ENCODE measurements at places on chromosomes 6 and 20. TPM values are rescaled to one million over a fixed set of nuclear protein-coding genes. Genes with fewer than 3 reads are reported as not detected.

DNA sequence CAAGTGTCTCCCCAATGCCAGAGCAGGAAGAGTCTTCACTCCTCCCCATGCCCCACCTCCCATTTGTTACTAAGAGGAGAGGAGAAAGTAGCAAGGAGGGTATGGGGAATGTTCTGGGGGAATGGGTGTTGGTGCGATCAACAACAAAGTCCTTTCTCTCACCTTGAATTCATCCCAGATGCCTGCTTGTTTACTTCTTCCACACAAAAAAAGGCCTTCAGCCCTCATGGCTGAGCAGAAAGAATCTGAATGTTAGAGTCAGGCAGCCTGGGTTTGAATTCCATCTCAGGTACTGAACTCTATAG lies 9.9 kb downstream of the MOG start:
- no peak for DNase-seq

GRCh38 chr6:18632670-18633410 lies 245.7 kb downstream of the RNF144B start:
- peak; percentile 32 for DNase-seq

Gene ZSCAN23
- 0.91 TPM for total RNA-seq

- DNase-seq = no peak
Measured at GRCh38 chr6:15555101-15556038, 107.5 kb downstream of the DTNBP1 start.

GRCh38 chr6:136338486-136338885 lies 48.8 kb upstream of the BCLAF1 start:
- no peak for DNase-seq

DNA sequence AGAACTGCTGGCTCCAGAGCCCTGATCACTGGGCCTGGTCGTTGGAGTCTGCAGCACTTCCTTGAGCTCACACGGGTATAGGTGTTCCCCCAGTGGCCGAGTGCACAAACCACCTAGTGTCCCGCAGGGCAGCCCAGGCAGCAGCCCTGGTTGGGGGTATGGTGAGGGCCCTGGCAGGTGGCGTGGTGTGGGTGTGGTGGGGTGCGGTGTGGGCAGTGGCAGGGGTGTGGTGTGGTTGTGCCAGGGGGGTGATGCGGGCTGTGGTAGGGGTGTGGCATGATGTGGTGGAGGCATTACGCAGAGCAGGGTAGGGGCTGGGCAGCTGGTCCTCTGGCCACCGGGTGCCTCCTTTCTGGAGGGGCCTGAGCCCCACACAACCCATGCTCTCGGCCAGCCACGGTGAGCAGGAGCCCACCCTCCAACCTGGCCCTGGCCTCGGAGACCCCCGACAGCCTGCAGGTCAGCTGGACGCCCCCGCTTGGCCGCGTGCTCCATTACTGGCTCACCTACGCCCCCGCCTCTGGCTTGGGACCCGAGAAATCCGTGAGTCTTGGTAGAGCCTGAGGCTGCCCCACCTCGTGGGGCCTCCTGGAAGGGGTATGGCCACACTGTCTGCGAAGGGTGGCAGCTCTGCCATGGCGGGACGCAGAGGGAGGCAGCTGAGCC lies 20.5 kb downstream of the COL20A1 start:
- DNase-seq = no peak

Gene HLA-DRA
- total RNA-seq = not detected

- no peak for DNase-seq
Measured at GRCh38 chr6:73443555-73443954, 8.5 kb downstream of the CGAS start.

DNA sequence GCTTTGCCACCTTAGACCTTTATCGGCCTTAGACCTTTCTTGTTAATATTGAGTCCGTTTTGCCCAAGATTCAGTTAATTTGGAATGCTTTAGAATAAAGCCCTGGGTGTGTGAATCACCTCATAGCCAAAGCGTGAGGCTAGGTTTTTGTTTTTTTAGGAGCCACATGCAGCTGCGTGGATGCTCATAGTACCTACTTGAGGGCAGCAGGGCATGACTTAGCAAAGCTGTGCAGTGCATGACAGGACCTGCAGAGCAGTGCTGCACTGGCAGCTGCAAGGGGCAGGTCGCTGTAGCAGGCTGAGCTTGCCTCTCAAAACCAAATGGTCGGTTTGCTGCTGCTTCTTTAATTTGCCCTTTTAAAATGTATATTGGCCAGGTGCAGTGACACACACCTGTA lies 116.1 kb downstream of the JAG1 start:
- DNase-seq = no peak

Gene PBOV1
- total RNA-seq = not detected

Gene EYA4
- not detected for total RNA-seq

GRCh38 chr20:63316502-63316921 lies 23.5 kb downstream of the COL20A1 start:
- no peak for DNase-seq

DNA sequence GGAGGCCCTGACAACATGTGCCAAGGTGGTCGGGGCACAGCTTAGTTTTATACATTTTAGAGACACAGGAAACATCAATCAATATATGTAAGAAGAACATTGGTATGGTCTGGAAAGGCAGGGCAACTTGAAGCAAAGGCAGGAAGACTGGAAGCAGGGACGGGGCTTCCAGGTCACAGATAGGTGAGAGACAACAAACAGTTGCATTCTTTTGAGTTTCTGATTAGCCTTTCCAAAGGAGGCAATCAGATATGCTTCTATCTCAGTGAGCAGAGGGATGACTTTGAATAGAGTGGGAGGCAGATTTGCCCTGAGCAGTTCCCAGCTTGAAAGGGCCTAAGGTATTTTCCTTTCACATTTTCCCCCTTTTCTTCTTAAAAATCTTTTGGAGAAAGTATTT lies 311.0 kb upstream of the RGS17 start:
- no peak for DNase-seq

DNA sequence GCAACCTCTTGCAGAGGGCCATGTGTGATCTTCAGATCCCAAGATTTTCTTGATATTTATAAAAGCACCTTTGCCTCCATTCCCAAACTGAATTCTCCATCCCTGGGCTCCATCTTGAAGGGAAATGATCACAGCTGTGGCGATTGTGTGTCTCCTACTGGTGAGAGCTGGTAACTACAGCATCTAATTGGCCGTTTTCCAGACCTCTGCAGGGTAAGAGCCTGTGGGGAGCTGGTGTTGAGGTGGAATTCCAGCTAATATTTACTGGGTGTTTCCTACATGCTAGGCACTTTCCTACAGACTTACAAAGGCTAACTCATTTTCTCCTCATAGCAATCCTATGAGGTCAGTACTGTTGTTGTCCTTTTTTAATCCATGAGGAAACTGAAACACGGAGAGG lies 59.2 kb upstream of the FNDC1 start:
- peak; percentile 23 for DNase-seq

Gene HMGN4
- total RNA-seq = 79.1 TPM

Gene OPN5
- total RNA-seq = not detected

- no peak for DNase-seq
Measured at GRCh38 chr6:44278774-44279697, 8.8 kb downstream of the TMEM151B start.

DNA sequence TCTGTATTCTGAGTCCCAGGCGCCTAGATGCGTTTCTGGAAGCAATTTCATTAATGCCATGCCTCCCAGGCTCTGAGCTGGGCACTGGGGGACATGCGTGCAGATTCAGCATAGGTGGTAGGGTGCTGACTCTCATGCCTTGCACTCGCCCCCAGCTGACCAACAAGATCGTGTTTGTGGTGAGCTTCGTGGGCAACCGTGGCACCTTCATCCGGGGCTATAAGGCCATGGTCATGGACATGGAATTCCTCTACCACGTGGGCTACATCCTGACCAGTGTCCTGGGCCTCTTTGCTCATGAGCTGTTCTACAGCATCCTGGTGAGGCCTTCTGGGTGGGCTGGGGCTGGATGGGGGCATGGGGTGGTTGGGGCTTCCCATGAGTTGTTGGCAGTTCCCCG lies 21.6 kb downstream of the UQCC2 start:
- DNase-seq = no peak

Gene IL20RA
- total RNA-seq = not detected

DNA sequence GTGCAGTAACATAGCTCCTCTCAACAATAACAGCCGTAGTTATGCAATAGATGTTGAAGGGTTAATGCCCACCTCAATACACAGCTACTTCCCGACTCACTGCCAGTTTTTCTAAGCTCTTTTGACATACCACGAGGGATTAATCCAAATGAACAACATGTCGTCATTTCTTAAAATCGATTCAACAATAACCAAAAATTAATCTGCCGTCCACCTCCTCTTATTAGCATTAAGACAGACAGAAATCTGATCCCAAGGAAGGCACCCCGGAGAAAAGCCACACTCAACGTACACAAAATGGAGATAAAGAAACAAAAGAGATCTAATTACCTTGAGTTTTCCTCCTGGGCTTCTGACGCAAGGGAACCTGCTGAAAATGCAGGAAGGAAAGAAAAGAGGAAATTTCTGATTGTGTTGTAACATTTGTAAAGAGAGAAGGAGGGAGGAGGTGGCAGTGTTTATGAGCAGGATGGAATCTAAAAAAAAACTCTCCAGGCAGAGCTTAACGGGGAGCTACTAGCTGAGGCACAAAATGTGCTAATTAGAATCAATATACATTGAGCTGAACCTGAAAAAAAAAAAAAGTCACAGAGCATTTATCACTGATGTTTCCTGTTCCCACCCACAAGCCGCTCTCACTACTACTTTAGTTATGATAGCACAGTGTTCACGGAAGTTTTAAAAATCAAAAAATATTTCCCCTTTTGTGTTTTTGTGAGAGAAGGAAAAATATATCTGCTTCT lies 109.3 kb downstream of the IPCEF1 start:
- DNase-seq = no peak

DNA sequence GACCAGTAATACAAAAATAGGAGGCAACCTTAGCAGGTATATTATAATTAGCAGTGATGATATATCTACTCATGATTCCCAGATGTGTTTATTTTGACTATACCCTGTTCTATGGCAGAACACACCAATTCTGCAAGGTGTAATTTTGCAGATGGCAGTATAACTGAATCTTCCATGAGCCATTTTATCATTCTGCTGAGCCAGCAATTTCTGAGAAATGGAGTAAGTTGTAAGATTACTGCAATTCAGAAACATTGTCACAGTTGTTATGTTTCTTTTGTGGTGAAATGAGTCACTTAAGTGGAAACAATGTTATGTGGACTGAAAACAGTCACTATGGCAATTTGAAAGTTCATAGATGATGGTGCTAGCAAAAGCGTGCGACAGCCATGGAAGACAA lies 63.7 kb upstream of the RIMS1 start:
- no peak for DNase-seq

DNA sequence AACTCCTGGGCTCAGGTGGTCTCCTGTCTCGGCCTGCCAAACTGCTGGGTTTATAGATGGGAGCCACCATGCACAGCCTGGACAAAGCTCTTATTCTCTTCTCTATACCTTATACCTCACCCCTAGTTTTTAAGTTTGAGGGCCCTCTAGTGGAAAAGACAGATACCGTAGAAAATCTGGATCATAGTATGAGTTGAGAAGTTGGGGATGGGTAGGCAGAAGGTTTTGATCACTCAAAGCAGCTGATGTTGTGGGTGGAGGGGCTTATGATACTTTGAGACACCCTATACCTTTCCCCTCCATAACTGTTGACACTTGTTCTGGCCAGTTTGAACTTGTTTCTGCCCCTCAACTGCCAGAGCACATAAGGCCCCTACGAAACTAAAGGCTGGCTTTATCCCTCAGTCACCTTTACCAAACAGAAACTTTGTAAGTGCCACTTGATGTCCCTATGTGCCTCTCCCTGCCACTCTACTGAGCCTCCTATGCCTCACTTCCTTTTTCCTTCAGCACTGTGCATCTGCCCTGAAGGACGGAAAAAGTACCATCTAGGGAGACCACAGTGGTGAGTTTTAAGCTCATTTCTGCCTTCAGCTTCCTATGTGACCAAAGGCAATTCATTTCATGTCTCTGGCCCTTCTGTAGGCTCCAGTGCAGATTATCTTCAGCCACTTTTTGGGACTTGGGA lies 28.6 kb downstream of the RALY start:
- peak; percentile 72 for DNase-seq

- no peak for DNase-seq
Measured at GRCh38 chr20:7841971-7842310, 98.3 kb downstream of the HAO1 start.

DNA sequence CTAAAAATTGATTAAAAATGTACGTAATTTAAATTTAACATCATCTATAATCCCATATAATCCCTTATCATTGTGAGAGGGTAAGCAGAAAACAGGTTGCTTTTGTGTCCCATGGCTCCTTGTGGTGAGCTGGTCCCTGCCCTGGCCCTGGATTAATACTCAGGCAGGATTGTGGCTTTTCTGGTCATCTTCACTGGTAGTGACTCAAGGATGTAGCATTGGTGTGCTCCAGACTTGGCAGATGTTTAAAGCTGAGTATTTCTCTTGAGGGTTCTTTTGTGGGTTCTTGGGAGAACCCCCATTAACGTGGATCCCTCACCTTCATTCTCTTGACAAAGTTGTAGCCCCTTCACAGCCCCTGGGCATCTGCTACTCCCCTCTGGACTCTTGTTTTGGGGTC lies 39.3 kb downstream of the SNRNP48 start:
- DNase-seq = no peak

GRCh38 chr6:48255094-48255493 lies 144.1 kb upstream of the PTCHD4 start:
- peak; percentile 38 for DNase-seq

- DNase-seq = no peak
Measured at GRCh38 chr6:38364127-38364526, 275.6 kb downstream of the BTBD9 start.

GRCh38 chr20:40009542-40009941 lies 679.5 kb downstream of the MAFB start:
- no peak for DNase-seq

Gene CYP39A1
- not detected for total RNA-seq

Gene EPPIN
- total RNA-seq = not detected

DNA sequence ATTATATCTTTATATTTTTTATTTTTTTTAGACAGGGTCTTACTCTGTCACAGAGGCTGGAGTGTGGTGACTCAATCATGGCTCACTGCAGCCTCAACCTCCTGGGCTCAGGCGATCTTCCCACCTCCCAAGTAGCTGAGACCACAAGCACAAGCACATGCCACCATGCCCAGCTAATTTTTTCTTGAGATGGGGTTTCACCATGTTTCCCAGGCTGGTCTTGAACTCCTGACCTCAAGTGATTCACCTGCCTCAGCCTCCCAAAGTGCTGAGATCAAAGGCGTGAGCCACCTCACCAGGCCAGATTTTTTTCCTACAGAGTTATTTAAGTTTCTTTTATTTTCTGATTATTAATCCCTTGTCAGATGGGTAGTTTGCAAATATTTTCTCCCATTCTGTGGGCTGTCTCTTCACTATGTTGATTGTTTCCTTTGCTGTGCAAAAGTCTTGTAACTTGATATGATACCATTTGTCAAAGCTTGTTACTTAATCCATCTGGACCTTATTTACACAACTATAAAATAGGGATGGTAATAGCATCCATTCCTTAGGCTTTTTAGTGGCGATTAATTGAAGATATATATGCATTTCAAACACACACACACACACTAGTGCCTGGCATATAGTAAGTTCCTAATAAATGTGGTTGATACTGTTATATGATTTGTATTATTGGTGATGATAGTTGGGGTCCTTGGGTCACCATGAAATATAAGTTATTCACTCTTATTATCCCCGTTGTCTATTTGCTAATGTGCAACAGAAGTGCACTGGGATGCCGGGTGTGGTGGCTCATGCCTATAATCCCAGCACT lies 187.1 kb downstream of the BCAS1 start:
- no peak for DNase-seq

Gene RWDD2A
- 6.9 TPM for total RNA-seq

Data from HepG2 (cell line).